Activated CD8-positive, alpha-beta T cell treated with anti-CD3 and anti-CD28 coated beads for 36 hours (primary cell): ENCODE measurements at places on chromosomes 11 and 22. TPM values are rescaled to one million over a fixed set of nuclear protein-coding genes. Genes with fewer than 3 reads are reported as not detected.

Gene NF2
- total RNA-seq: 34.4 TPM

- no peak overlapping the region for H3K27ac ChIP-seq
- peaks cover 17% of the 10 kb centered on the region for H3K27me3 ChIP-seq
- DNase-seq: no peak
- peaks cover 3% of the 10 kb centered on the region for H3K4me1 ChIP-seq
- no peaks in the 10 kb centered on the region for H3K36me3 ChIP-seq
Observed at GRCh38 chr11:60528465-60528864, 13.3 kb downstream of the MS4A13 start.

GRCh38 chr11:130464291-130464812 is 15.9 kb downstream of the ADAMTS15 start:
- no peak for DNase-seq
- H3K27me3 ChIP-seq: peaks cover 2% of the 10 kb centered on the region
- no peaks in the 10 kb centered on the region for H3K4me1 ChIP-seq

- H3K4me1 ChIP-seq: peaks cover 3% of the 10 kb centered on the region
- H3K4me3 ChIP-seq: no peak overlapping the region
- H3K27ac ChIP-seq: no peak overlapping the region
- H3K27me3 ChIP-seq: peaks cover 4% of the 10 kb centered on the region
Observed at GRCh38 chr11:130394615-130395014, 33.8 kb downstream of the ADAMTS8 start.

- H3K4me1 ChIP-seq: peaks cover 6% of the 10 kb centered on the region
- peak overlapping the region; percentile 77 for H3K27ac ChIP-seq
- peak; percentile 49 for DNase-seq
- H3K4me3 ChIP-seq: no peak overlapping the region
- no peaks in the 10 kb centered on the region for H3K27me3 ChIP-seq
Observed at GRCh38 chr22:17243524-17243923, 24.3 kb upstream of the ADA2 start.

GRCh38 chr11:6475936-6476335 is 2.2 kb upstream of the TRIM3 start:
- H3K27me3 ChIP-seq: no peaks in the 10 kb centered on the region
- H3K27ac ChIP-seq: no peak overlapping the region
- peaks cover 29% of the 10 kb centered on the region for H3K4me1 ChIP-seq
- H3K4me3 ChIP-seq: no peak overlapping the region
- no peak for DNase-seq

- H3K4me3 ChIP-seq: no peak overlapping the region
- H3K27me3 ChIP-seq: peaks cover 12% of the 10 kb centered on the region
- H3K36me3 ChIP-seq: no peaks in the 10 kb centered on the region
- no peaks in the 10 kb centered on the region for H3K4me1 ChIP-seq
- H3K27ac ChIP-seq: no peak overlapping the region
Observed at GRCh38 chr22:45510376-45511232, 7.9 kb downstream of the FBLN1 start.

DNA sequence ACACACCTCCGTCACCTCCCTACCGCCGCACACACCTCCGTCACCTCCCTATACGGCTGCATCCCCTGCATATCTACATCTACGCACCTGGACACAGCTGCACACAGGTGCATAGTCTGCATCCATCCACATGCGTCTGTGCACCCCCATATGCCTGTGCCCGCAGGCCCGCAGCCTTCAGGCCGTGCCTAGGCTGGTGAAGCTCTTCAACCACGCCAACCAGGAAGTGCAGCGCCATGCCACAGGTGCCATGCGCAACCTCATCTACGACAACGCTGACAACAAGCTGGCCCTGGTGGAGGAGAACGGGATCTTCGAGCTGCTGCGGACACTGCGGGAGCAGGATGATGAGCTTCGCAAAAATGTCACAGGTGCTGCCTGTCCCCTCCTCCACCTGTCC is 4.8 kb downstream of the PKP3 start:
- peaks cover 7% of the 10 kb centered on the region for H3K4me1 ChIP-seq
- H3K36me3 ChIP-seq: peaks cover 2% of the 10 kb centered on the region
- H3K27me3 ChIP-seq: peaks cover 5% of the 10 kb centered on the region
- no peak overlapping the region for H3K27ac ChIP-seq
- DNase-seq: peak; percentile 37
